Spleen (tissue), 13 donors: ENCODE measurements at places on chromosomes 7 and 10. TPM values are rescaled to one million over a fixed set of nuclear protein-coding genes. Genes with fewer than 3 reads are reported as not detected.

The CCDC136 gene
- polyA plus RNA-seq = 2.2 TPM

The EPC1 gene
- polyA plus RNA-seq = 16.0 TPM

The TMEM229A gene
- not detected for polyA plus RNA-seq

The ICA1 gene
- polyA plus RNA-seq = 9.6 TPM

The EIF4EBP2 gene
- 15.7 TPM for polyA plus RNA-seq

The TCAF2 gene
- polyA plus RNA-seq = 1.3 TPM
